ENCODE measurements at places on chromosomes 12 and 14. TPM values are rescaled to one million over a fixed set of nuclear protein-coding genes. Genes with fewer than 3 reads are reported as not detected.

DNA sequence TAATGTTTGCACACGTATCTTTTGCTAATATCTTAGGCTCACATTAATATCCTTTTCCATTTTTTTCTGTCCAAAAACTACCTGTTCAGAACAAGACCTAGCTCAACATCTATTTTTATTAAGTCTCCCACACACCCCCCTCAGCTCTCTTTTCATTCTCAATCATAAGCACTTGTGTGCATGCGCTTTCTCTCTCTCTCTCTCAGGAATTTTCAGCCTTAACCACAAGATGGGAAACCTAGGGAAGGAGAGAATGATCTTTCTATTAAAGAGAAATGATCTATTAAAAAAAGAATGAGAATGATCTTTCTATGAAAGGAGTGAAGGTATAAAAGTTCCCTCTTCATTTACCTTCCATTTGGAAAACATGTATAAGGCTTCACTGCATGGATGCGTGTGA lies 39.7 kb upstream of the AP4S1 start:
- DNase-seq = no peak

GRCh38 chr12:51323317-51323960 lies 535 bp downstream of the BIN2 start:
- no peak for DNase-seq

HAL gene
- total RNA-seq = 1.8 TPM

MAP1LC3B2 gene
- 1.7 TPM for total RNA-seq

DNA sequence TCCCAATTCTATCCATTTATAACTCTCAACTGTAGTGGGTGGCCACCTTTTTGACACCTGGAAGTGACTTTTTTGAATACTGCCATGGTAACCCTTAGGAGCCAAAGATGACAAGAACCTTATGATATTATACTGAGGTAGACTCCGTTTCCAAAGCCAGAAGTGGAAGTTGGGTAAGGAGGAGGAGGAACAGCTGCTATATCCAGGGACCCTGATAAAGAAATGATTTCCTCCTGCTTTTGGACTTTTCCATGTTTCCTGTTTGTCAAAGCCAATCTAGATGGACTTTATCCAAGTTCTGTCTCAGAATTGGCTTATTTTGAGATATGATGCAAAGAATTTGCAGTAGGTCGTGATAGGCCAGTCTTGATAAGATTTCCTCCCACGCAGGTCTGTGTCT lies 14.3 kb downstream of the TRIM9 start:
- DNase-seq = no peak

CLBA1 gene
- total RNA-seq = 6.9 TPM

DNA sequence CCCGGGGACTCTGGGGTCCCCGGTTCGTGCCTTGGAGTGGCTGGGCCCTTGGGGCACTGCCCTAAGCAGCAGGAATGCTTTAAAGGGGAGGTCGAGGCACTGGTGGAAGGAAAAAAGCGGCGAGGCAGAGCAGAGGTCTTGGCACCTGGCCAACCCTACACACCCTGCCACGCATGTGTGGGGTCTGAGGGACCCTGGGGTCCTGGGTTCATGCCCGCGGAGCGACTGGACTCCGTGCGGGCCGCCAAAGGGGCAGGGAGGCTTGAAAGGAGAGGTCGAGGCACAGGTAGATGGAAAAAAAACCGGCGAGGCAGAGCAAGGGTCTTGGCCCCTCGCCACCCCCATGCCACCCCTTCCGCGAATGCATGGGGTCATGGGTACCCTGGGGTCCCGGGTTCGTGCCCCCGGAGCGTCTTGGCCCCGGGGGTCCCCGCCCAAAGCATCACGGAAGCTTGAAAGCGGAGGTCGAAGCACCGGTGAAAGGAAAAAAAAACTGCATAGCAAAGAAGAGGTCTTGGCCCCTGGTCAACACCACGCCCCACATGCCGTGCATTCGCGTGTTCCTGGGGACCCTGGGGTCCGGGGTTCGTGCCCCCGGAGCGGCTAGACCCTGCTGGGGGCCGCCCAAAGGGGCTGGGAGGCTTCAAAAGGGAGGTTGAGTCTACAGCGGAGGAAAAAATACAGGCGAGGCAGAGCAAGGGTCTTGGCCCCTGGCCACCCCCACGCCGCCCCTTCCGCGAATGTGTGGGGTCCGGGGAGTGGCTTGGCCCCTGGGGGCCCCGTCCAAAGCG lies 312.9 kb downstream of the ALG10 start:
- DNase-seq = no peak

- peak; percentile 75 for DNase-seq
These were observed 576 bp downstream of the ERP29 start for GRCh38 chr12:112013601-112014402.

- DNase-seq = no peak
These were observed 77.4 kb downstream of the FBXL14 start for GRCh38 chr12:1517007-1517406.

DNA sequence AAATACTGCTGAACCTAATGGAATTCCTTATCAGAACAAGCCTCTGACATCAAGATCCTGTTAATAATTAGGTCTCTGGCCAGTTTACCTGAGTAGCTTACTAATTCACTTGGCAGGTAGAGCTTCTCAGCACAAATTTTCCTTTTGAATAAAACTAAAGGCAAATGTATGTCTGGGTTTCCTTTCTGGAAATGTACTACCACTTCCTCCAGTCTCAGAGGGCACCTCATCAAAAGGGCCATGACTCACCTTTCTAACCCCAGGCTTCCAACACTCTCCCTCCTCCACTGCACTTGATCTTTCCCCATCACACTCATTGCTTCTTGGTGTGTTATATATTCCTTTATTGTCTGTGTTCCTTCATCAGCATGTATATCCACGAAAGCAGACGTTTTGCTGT lies 90.5 kb downstream of the SLC2A13 start:
- DNase-seq = no peak

KLRC3 gene
- 0.58 TPM for total RNA-seq

DNA sequence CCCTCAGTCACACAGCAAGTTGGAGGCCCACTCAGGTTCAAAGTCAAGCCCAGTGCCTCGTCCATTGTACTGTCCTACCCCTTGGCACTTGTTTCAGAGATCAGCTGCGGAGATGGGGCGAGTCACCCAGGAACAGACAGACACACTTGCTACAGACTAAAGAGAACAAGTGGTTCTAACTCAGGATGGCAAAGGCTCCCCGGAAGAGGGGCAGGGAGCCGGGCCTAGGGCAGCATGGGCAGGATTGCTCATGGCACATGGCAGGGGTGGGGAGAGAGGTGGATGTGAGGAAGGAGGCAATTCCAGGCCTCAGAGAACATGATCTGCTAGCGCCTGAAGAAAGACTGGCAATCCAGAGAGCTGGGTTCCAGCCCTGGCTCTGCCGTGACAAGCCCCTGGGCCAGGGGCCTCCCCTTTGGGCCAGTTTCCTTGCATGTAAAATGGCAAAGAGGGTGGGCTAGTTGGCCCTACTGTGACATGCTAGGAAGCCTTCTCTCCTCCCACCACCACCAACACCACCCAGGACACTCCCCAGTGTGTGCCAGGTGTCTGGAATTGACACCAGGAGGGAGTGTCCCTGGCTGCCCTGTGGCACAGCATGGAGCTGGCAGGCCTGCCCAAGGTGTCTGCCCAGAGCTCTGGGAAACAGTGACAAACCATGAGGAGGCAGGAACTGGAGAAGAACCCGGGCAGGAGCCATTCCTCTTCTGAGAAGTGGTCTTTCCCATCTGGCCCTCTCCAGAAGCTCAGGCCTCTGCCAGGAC lies 24.0 kb upstream of the IRF2BPL start:
- DNase-seq = no peak

- DNase-seq = no peak
These were observed 411.2 kb upstream of the TBX3 start for GRCh38 chr12:115095073-115095748.

DNA sequence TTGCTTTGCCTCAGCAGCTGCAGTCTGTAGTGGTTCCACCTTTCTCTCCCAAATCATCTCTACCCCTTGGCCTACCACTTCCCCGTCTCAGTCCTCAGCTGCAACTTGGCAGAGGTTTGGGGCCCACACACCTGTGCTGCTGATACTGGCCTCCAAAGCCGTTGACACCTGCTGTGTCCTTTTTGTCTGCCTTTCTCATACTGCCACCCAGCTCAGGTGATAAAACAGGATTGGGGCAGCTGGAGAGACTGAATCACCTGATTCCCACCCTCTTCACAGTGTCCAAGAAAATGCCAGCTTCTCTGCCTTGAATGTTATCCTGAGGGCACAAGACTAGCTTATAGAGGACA lies 103.7 kb downstream of the ETV6 start:
- DNase-seq = no peak

KCNH5 gene
- total RNA-seq = not detected

- no peak for DNase-seq
These were observed 216.1 kb downstream of the MSRB3 start for GRCh38 chr12:65494537-65494936.

GRCh38 chr14:49160983-49161382 lies 425.2 kb downstream of the RPS29 start:
- DNase-seq = no peak

GRCh38 chr12:117020536-117021220 lies 78.5 kb downstream of the TESC start:
- DNase-seq = no peak

TAS2R42 gene
- not detected for total RNA-seq

- DNase-seq = peak; percentile 32
These were observed 12.4 kb downstream of the IL22 start for GRCh38 chr12:68240975-68241374.

DNA sequence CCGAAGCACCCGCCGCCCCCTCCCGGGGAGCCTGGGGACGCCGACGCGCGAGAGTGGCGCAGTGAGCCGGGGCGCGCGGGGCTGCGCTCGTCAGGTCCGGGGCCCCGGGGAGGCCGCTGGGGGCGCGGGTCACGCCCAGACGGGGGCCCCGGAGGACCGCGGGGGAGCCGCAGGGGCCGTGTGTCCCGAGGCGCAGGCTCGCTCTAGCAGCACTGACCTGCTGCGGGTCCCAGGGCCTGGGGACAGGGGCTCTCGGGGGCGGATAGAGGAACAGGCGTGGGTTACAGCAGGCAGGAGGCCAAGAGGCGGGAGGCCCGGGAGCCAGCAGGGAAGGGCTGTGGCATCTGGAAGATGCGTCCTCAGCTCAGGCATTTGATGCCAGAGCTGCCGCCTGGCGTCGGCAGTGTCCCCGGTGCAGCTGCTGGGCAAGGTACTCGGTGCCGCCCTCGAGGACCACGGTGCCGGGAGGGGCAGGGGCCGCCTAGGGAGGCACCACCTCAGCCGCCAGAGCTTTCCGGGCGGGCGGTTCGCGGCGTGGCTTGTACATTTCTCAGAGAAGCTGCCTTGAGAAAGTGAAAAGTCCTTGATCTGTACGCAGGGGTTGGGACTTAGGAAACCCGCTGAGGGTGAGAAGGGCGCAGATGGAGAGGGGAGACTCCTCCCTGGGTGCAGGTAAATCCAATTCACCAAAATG lies 1.2 kb downstream of the WNT5B start:
- DNase-seq = peak; percentile 69

- peak; percentile 70 for DNase-seq
These were observed 4.7 kb downstream of the LTB4R start for GRCh38 chr14:24315807-24316596.

GRCh38 chr14:56081139-56081538 lies 37.1 kb upstream of the PELI2 start:
- DNase-seq = no peak

DNA sequence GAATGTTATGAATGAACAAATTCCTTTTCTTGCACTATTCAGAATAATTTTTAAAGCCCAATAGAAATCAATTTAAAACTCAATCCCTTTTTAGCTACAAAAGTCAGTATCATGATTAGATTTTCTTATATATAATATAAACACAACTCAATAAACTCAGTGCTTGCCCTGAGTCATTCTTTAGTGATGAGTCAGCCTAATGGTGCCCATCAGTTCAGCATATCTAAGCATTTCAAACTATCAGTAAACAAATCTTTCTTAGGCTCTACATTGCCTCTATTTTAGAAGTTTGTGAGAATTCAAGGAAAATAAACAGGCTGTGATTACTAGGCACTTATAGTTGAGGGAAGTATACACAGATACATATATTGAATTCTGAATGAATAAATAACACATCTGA lies 179.6 kb downstream of the NELL2 start:
- DNase-seq = no peak

DNA sequence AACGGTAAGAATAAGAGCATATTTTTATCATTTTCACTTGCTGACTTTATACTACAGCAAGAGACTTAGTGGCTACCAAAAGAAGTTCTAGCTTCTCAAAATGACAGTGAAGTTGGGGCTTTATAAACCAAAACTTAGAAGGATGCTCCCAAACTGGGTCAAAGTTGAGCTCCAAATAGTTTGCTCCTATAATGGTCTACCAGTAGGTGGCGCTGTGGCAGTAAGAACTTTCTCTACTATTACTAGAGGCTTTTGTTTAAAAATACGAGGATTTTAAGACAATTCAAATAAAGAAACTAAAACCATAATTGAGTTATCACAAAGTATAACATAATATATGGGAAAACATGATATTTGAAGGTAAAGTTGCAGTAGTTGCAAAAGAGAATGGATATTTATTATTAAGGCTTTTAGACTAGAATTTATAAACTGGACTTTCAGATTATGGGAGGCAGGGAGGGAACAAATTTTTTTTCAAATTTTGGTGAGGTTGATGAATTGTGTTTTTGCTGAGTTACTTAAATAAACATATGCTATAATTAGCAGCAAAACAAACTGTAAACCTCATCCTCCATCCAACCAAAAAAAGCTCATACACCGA lies 75.0 kb downstream of the TGFB3 start:
- DNase-seq = peak; percentile 86

LHX5 gene
- total RNA-seq = not detected

- DNase-seq = peak; percentile 35
These were observed 1168.4 kb downstream of the TMEM121 start for GRCh38 chr14:106694638-106695393.

DNA sequence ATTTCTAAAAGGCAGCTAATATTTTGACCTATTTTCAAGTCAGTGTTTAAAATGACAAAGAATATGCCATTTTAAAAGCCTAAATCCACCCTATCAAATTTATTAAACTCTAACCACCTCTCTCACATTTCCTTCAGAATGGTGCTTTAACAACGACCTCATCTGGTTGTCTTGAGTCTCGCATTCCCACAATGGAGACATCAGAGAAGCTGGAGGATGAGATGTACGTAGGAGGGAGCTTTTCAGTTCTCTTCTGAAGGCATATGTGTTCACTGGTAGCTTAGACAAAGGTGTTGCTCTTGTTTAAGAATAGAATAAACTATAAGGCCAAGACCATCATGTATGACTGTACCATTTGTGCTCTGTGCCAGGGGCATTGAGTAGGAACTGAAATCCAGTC lies 82.9 kb downstream of the BCL2L14 start:
- no peak for DNase-seq

IRAK3 gene
- total RNA-seq = 7.0 TPM

SLC10A1 gene
- not detected for total RNA-seq

GRCh38 chr14:38507299-38507698 lies 251.4 kb upstream of the CLEC14A start:
- no peak for DNase-seq

- peak; percentile 88 for DNase-seq
These were observed at the start of gene CIDEB for GRCh38 chr14:24307575-24308341. Gene CIDEB, minus strand, starts transcription at chr14:24307977. Its CDS starts 119 bp downstream, at chr14:24307858.

GRCh38 chr12:9706086-9706685 lies 26.7 kb downstream of the CLECL1 start:
- no peak for DNase-seq

REP15 gene
- total RNA-seq = 14.3 TPM

DNA sequence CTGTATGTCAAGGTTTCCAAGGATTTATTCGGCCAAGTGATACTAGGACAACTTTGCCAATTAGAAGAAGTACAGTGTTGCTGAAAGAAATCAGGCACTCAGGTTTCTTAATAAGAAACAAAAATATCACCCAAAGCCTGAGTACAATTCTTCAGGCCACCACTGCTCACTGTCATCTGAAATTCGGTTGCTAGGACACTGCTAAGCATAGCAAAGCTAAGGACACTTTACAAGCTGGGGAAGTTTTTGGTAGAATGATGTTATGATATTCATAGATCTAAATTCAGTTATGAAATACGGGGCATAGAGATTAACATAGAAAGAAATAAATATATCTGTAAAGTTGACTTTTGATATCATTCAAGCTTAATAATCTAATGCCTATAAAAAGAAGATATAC lies 505.1 kb downstream of the NELL2 start:
- DNase-seq = no peak

All from mucosa of descending colon (tissue), 3 donors.